Activated T-cell treated with anti-CD3 and anti-CD28 coated beads, Interleukin-2, amount 50 U/mL, for 72 hours (primary cell): ENCODE measurements at places on chromosomes 1 and 21. TPM values are rescaled to one million over a fixed set of nuclear protein-coding genes. Genes with fewer than 3 reads are reported as not detected.

DNA sequence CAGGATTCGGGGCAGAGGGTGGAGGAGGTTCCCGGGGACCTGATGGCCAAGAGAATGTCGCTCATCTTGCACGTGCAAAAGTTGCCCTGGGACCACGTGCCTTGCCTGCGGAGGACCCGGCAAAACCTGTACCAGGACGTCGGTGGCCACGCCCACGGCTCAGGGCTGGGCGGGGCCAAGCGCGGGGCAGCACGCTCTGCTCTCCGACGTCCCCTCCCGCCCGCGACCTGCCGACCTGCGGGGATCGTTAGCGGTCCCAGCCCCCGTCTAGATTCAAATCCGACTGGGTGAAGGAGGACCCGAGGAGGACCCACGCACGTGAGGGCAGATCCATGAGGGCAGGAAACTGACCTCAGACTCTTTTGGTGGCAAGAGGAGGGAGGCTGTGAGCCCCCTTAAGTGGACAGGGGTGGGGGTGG, at the start of gene C1orf167:
Gene C1orf167 (plus strand): TSS at position 206 of the 419 bp plus-strand sequence. CDS start 2,208 bp downstream, outside the sequence.
- peak; percentile 40 for DNase-seq

DNA sequence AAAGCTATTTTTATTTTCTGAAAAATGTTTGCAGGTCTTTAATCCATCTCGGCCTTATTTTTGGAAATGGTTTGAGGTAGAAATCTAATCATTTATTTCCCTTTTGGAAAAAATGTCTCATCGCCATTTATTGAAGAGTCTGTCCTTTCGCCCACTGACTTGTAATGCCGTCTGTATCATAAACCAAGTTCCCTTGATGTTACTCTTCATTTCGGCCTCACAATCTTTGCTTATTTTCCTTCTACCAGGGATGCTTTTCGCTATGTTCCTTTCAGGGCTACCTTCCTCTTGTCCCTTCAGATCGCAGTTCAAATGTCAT, 422 bp upstream of the RLF start:
- no peak for DNase-seq

GRCh38 chr1:199784138-199784895, 243.2 kb upstream of the NR5A2 start:
- no peak for DNase-seq

DNA sequence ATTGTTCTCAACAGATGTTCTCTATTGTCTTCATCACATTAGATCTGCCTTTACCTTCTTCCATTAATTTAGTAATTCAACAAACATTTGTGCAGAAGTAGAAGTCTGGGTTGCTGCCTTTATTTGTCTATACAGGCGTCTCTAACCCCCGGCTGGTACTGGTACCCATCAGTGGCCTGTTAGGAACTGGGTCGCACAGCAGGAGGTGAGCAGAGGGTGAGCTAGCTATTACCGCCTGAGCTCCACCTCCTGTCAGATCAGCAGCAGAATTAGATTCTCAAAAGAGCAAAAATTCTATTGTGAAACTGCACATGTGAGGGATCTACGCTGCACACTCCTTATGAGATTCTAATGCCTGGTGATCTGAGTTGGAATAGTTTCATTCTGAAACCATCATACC, 12.9 kb upstream of the EDEM3 start:
- DNase-seq = no peak

The CNKSR1 gene
- total RNA-seq = 1.1 TPM

GRCh38 chr21:25752416-25752815, 17.6 kb downstream of the GABPA start:
- DNase-seq = no peak

DNA sequence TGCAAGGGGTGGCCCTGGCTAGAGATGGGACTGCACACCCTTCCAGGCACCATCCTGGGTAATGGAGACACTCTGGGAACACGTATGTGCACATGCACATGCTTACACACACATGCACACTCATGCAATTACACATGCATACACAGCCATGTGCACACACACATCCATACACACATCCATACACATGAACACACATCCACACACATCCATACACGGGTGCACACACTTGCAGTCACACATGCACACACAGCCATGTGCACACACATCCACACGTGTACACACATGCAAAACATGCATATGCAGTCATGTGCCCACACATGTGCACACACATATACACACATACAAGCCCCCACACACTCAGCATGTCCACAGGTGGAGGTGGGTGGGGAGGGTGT, 22.3 kb upstream of the POFUT2 start:
- DNase-seq = no peak

GRCh38 chr21:29235714-29236197, 63.0 kb upstream of the BACH1 start:
- no peak for DNase-seq

The CDCA8 gene
- total RNA-seq = 94.0 TPM

The CHI3L2 gene
- total RNA-seq = 9.0 TPM

DNA sequence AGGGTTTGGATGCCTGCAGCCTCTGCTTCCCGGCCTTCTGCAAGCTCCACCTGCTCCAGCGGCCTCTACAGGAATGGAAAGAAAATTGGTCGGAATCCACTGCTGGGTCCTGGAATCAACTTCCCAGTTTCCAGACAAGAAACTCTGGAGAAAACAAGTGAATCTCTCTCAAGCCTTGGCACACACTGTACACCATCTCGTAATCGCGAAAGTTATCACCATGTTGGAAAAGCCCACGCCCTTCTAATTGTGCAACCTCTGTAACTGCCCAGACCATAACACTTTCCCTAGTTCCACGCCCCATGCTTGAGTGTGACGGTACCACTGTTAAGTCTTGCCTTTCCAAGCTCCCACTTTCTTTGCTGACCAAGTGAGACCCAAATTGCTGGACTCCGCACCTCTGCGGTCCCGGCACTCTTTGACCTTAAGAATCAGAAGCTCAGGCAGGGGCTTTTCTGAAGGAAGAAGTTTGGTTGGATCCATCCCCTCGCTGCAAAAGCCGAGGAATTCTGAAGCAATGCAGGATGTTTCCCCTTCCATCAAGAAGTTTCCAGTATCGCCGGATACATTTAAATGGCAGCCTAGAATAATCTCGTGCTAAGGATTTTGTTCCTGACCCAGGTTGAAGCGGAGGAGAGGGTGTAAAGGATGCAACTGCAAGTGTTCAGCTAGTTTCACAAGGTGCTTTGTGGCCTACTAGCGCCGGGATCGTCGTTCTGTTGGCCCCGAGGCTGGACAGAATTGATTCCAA, 6.2 kb downstream of the NR5A2 start:
- DNase-seq = no peak

GRCh38 chr1:56285554-56286402, 293.6 kb downstream of the PLPP3 start:
- DNase-seq = no peak

DNA sequence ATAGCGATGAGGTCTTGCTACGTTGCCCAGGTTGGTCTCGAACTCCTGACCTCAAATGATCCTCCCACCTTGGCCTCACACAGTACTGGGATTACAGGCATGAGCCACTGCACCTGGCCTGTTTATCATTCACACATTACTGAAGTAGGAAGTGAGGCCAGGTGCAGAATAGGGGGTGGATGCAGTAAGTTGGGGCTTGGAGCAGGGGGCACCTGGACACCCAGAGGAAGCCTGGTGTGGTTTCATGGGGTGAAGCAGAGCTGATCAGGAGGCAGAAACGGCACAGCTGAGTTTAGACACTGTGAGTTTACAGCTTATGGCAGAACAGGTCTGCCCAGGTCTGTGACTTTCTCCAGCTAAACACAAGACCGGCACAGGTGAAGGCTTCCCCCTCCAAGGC, 4.9 kb downstream of the CDA start:
- DNase-seq = no peak

DNA sequence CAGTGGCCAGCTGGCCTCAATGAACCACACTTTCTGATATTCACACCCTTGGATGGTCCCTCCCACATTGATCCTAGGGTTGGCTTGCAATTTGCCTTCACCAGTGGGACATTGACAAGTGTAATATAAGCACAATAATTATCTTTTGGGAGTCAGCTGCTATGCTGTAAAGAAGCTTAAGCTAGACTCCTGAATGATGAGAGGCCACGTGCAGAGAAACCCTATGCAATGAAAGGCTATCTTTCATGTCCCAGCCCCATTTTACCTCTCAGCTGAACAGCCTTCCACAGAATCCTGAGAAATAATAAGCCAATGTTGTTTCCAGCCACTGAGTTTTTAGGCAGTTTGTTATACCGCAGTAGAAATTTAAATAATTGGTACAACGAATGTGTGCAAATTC, 11.1 kb upstream of the C8A start:
- DNase-seq = no peak

The ERICH3 gene
- not detected for total RNA-seq

DNA sequence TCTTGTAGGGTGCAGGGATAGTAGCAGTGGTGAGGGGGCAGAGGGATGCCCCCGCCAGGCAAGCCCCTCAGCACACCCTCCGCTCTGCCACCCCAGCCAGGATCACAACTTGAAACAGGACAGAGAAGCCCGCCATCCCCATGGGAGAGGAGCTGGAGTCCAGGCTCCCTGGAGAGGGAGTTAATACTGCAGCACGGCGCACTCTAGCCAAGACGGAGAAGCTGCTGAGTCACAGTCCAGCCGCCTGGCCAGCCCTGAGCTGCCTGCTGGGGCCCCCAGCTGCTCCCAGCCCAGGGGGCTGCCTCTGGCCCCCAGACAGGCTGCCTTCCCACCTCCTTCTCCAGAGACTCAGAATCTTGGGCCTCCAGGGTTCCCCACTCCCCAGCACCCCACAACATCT, 87.2 kb downstream of the SYT2 start:
- no peak for DNase-seq

- no peak for DNase-seq
Observed at GRCh38 chr1:233107130-233107660, 156.8 kb downstream of the NTPCR start.

DNA sequence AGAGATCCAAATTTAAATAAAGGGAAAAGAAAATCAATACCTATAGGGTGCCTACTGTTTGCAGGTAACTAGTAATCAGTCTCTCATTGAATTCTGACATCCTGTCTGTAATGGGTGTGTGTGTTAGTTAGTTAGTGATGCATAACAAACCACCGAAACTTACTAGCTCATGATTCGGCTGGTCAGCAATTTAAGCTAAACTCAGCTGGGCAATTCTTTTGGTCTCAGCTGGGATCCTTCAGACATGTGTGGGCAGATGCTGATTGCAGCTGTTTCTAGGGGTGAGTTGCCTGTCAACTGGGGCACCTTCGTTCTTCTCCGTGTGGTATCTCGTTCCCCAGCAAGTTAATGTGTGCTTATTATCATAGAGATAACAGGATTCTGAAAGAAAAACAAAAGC, 40.2 kb upstream of the ZNF124 start:
- no peak for DNase-seq

The KLHDC9 gene
- 7.1 TPM for total RNA-seq

DNA sequence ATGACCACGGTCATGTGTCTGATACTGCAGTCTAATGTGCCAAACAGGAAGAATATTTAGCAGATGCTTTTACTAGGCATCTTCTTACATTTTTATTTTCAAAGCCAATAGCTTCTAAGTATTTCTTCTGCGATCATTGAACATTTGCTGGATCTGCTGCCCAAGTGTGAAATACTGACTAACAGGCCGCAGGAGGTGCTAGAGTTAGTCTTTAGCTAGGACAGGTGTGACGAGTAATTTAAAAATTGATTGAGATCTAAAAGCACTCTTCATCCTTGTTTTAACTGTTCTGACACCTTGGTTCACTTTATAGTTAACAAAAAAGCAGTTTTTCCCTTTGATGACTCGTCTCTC, 748 bp upstream of the FAM78B start:
- no peak for DNase-seq

The MTARC1 gene
- total RNA-seq = not detected

The ADAMTS5 gene
- not detected for total RNA-seq

The VCAM1 gene
- total RNA-seq = 0.41 TPM

DNA sequence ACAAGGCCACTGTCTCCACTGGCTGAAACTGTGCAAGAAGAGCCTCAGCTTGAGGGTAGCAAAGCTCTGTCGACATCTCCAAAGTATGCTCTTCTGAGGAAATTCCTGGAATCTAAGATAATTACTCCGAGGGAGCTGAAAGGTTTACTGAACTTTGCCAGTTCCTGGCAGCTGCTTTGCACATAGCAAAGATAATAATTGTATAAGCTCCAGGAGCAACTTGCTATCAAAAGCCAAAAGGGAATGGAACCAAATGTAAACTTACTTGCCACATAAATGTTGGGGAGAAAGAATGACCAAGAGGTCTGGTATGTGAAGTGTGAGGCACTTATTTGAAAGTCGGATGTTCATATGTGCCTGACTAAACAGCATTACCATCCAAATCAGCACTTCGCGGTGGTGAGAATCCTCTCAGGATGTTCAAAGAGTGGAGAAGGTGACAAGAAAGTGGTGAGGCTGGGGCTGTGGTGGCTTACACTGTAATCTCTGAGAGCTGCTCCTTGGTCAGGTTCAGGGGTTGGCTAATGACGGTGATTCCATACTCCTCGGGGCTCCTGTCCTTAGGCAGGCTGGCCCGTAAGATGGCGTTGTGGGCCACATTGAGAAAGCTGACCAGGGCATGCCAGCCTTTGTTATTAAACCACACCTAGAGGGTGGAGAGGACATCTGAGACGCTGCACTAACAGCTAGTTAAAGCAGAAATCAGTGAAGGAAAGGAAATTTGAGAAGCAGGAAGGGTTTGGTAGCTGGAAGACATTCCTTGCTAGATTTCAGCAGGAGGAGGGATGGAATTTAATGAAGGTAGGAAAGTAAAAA, 100.0 kb downstream of the ABCA4 start:
- no peak for DNase-seq

GRCh38 chr21:42118901-42119300, 47.8 kb downstream of the UMODL1 start:
- peak; percentile 31 for DNase-seq
